ENCODE measurements at places on chromosomes 3 and 15. TPM values are rescaled to one million over a fixed set of nuclear protein-coding genes. Genes with fewer than 3 reads are reported as not detected.

GRCh38 chr3:42541079-42541478, 38.6 kb downstream of the VIPR1 start:
- H3K4me3 ChIP-seq: no peak overlapping the region
- H3K4me1 ChIP-seq: no peaks in the 10 kb centered on the region
- no peak overlapping the region for H3K27ac ChIP-seq
- no peaks in the 10 kb centered on the region for H3K27me3 ChIP-seq
- no peaks in the 10 kb centered on the region for H3K36me3 ChIP-seq

GRCh38 chr3:36457667-36458066, 77.4 kb downstream of the STAC start:
- no peak overlapping the region for H3K27ac ChIP-seq
- no peak for DNase-seq
- H3K4me1 ChIP-seq: no peaks in the 10 kb centered on the region
- no peak overlapping the region for H3K4me3 ChIP-seq

DNA sequence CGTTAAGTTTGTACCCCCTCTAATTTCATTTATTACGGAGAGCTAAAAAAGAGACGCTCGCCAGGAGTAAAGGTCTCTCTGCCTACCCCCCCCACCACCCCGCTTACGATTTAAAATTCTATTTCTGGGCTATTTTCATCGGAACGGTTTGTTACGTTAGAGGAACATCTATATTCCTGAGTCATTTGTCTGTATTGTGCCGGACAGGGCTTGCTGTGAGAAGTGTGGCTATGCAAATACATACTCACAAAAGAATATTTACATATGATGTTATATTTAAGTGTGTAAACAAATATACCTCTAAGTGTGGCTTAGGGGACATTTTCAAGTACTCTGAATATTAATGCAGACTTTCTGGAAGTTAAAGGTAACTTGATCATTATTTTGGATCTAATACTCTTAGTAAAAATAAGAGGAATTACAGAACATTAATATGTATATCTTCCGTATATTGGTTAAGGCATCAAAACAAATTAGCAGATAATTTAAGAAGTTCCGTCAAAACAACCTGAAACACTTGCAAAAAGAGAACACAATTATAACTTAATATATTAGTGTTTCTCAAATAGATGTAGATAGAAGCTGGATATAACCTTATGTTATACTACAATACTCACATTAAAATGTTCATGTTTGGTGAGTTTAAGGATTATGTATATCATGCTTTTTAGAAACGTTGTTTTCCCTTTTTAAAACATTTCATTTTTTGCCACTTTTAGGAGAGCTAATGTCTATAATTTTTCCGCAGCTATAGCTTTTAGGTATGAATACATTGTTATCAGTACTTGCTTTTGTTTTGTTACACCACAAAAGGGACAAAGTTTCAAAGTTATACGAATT, 1.6 kb upstream of the SHOX2 start:
- H3K4me3 ChIP-seq: no peak overlapping the region
- peaks cover 3% of the 10 kb centered on the region for H3K36me3 ChIP-seq
- DNase-seq: no peak

Gene MAP2K1
- total RNA-seq: 50.4 TPM

Gene DGKG
- total RNA-seq: not detected

Gene ZNF717
- total RNA-seq: 15.1 TPM

Gene LRRK1
- total RNA-seq: 4.0 TPM

Gene ABTB1
- total RNA-seq: 6.2 TPM
